ENCODE measurements at places on chromosomes 16 and 17.

- DNase-seq: no peak
These were observed 18.0 kb downstream of the PLCD3 start for GRCh38 chr17:45114117-45114932.

DNA sequence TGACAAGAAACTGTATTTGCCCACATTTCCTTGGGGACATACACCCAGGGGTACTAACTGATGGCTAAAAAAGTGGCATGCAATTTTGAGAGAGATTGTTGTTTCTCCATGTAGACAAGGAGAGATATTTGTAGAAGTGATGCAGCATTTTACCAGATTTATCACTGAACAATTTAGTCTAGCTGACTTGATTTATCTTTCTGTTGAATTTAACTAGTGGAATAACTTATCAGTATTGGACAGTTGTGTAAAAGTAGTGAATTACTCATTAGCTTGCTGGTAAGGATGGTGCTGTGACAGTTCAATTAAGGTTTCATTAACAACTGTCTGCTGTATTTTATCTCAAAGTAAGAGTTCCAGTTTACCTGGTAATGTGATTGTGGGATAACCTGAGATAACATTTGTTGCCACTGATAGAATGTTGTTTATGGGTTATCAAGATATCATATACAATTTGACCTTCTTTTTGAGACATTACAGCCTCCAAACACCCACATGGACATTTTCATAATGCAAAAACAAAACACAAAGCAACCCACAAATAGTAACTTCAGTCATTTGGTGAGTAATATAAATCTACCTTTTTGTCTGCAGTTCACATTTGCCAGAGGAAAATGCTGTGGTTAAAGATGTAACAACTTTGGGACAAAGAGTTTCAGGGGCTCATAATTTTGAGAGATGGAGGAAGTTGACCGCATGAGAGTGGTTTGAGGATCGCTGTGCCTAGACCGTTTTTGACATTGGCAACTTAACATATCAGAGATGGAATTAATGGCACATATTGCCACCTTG, 3.8 kb downstream of the NLK start:
- DNase-seq: no peak

DNA sequence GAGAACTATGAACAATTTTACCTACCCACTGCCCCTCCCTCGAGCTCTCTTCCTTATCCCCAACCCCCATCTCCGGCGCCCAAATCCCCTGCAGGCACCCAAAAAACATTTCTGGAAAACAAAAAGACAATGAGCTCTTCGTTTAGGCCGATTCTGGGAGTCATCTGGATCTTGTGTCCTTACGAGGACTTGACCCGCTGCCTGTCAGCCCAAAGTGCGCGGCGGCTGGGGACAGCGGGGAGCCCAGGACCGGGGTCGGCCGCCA, 524 bp downstream of the STRADA start:
- no peak for DNase-seq

- DNase-seq: no peak
These were observed 23.4 kb downstream of the SMURF2 start for GRCh38 chr17:64638552-64639203.

- DNase-seq: no peak
These were observed 7.8 kb downstream of the KRT28 start for GRCh38 chr17:40791787-40792436.

- DNase-seq: no peak
These were observed 3.7 kb downstream of the CBLN1 start for GRCh38 chr16:49277766-49278566.

GRCh38 chr16:72744076-72744793, 303.7 kb downstream of the ZFHX3 start:
- no peak for DNase-seq

- no peak for DNase-seq
These were observed 3.4 kb upstream of the HLF start for GRCh38 chr17:55261311-55261710.

DNA sequence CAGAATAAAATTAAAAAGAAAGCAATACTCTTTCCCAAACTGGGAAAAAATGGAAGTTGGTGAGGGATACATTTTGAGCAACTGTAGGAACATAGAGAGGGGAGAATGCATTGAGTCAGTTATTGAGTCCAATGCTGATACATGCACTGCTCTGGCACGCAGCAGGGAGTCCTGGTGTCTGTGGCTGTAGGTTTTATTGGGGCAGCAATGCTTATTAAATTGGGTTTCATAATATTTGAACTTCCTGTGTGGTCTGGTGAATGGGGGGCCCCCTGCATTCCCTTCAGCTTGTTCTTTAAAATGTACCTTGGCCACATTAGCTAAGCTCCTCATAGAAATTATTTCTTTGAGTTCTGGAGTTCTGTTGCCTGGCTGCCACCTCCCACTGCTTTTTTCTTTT, 125.2 kb upstream of the ELAC2 start:
- DNase-seq: no peak
